ENCODE measurements at places on chromosomes 6 and 20. TPM values are rescaled to one million over a fixed set of nuclear protein-coding genes. Genes with fewer than 3 reads are reported as not detected.

DNA sequence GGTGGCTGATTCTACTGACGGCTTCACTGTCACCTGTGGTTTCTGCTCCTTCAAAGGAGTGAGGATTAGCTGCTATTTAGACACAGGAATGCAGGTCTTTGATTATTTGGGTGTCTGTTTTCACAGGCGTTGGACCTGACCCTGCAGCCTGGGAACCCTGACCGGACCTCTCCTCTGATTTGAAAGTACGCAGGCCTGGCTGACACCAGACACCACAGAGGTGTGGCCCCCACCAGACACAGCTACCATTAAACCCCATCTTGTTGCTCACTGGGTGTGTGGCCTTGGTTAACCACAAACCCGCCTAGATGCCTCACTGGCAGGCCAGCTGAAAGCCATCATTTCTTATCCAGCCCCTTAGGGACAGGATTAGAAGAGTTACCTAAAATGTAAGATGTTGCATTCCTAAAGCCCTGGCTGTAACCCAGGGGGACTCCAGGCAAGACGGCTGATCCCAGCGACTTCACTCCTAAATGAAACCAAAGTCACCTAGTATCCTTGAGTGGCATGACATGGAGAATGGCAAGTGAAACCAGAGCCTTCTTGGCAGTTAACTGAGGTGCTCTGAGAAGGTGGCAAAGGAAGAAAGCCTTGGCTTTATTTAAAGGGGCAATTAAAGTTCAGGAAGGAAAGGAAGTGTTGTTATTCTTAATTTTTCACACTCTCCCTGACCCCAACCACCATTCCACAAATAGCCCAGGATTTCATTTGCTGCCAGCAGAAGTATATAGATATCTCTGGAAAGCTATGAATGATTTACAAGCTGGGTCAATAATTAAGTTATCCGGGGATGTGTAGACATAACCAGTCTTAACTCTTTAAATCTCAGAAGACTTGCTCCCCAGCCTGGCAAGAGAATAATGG lies 169.9 kb downstream of the QRSL1 start:
- peak; percentile 30 for DNase-seq

DNA sequence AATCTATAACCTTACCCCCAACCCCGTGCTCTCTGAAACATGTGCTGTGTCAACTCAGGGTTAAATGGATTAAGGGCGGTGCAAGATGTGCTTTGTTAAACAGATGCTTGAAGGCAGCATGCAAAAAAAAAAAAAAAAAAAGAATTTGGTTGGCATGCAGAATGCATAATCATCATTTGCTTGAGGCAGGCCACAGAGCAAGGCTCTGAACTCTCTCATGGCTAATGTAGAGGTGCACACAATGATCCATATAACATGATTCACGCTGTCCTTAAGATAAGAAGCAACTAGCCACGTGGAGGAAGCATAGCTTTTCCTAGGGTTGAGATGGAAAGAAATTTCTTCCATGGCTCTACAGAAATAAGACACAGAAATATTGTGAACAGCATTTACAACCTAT lies 27.6 kb upstream of the RPN2 start:
- DNase-seq = no peak

HLA-DMA gene
- 14.5 TPM for total RNA-seq

DNA sequence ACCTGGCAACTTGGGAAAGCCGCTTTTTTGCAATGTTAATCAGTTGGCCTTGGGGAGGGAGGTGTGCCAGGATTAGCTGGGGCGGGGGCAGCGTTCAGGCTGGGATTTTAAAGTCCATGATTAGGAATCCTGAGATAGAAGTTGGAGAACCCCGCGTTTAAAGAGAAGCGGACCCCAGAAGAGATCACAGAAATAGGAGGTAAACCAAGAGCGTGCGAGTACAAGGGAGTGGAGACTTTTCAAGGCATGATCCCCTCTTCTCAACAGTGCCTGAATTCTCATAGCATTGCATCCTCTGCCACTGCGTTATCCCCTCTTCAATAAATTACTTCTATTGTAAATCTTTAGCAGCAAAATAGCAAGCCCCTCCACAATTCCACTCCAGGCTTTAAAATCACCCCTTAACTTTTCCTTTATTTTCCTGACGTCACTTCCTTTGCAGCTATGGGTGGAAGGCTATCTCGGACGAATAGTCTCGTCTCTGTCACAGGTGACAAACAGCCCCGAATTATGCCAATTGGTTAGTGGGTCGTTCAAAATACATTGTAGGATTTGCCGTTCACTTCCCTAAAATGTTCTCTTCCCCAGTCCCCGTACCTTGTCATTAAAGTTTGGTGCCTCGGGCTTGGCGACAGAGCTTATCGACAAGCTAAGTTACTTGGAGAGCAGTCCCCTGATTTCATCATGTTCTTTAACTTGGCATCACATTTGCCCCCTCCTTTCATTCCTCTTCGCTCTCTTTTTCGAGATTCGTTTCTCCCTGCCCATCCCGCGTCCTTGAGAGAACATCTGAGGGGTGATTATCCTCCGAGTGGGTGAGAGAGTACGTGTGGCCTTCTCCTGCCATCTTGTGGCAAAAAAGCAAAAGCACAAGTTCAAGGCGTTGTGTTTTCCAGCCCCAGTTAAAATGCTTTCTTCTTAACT lies 17.1 kb downstream of the OR2B2 start:
- peak; percentile 74 for DNase-seq

LPIN3 gene
- 46.2 TPM for total RNA-seq

DNA sequence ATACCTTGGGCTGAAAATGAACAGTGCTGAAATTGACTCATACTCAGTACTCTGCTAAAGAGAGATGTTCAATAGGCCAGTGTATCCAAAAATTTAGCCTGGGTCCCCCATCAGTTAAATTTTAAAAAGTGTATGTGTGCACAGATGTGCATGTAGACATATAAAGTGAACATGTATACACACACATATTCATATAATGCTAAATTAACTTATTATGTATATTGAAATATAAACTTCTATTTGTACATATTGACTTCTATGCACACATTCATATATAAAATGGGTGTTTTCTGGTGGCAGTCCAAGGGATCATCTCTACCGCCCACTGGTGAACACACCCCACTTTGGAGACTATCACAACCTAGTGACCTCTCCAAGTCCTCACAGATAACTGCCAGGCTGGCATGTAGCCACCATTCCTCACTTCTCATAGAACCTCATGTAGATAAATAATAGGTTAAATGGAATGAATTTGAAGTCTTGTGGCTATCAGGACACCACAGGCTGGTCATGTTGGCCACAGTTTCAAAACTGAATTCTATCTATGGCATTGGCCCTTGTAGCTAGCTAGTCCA lies 8.8 kb downstream of the SLC22A16 start:
- no peak for DNase-seq

CLPSL2 gene
- total RNA-seq = not detected

- DNase-seq = no peak
Measured at GRCh38 chr6:14735956-14736486, 509.8 kb upstream of the JARID2 start.

- no peak for DNase-seq
Measured at GRCh38 chr6:25458485-25458884, 179.3 kb downstream of the CARMIL1 start.

PNLDC1 gene
- 0.72 TPM for total RNA-seq

- no peak for DNase-seq
Measured at GRCh38 chr6:168017629-168018028, 20.2 kb downstream of the KIF25 start.

- DNase-seq = no peak
Measured at GRCh38 chr6:11848852-11849731, 70.5 kb upstream of the ADTRP start.

DNA sequence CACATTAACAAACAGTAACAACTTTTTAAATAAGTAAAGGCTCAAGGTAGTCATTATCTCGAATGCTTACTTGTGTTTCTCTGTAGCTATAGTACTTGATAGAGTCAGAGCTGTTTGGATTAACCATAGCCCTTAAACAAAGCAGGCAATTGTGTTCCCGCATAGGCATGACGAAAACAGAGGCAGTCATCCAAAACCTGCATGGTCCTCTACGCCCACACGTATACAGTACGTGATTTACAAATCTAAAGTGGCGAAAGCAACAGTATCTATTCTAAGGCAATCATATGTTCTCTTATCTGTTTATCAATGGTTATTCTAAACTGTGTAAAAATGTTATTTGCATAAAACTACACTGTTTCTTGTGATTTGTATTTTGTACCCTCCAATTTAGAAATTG lies 31.8 kb downstream of the HFE start:
- DNase-seq = no peak

DNA sequence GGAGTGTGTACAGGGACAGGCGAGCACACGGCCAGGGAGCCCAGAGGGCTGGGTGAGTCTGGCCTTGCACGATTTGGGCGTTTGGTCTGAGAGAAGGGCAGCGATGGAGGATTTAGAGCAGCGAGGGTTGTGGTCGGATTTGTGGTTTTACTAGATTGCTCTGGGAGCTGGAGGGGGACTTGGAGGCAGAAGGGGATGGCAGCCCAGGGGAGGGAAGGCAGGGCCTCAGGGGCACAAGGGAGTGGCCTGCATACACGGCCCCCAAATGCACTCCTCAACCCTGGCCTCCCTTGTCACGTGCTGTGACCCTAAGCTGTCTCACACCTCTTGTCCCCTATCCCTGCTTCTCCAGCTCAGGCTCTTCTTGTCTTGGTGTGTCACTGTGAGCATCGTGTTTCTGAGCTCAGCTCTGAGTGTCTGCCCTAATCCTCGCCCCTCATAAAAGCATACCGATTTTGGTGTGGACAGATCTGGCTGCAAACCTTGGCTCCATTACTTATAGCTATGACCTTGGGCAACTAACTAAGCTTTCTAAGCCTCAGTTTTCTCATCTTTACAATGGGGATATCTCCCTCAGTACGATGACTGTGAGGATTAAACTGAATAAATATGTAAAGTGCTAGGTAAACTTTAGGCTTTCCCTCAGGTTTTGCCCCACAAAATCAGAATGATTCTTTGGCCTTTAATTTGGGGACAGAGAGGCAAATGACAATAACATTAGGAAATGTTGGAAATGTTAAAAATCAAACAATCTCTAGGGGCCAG lies 120.1 kb upstream of the ARMC2 start:
- no peak for DNase-seq

CCN6 gene
- total RNA-seq = not detected

ME1 gene
- 11.0 TPM for total RNA-seq

- no peak for DNase-seq
Measured at GRCh38 chr20:48007351-48007750, 222.1 kb upstream of the SULF2 start.

DNA sequence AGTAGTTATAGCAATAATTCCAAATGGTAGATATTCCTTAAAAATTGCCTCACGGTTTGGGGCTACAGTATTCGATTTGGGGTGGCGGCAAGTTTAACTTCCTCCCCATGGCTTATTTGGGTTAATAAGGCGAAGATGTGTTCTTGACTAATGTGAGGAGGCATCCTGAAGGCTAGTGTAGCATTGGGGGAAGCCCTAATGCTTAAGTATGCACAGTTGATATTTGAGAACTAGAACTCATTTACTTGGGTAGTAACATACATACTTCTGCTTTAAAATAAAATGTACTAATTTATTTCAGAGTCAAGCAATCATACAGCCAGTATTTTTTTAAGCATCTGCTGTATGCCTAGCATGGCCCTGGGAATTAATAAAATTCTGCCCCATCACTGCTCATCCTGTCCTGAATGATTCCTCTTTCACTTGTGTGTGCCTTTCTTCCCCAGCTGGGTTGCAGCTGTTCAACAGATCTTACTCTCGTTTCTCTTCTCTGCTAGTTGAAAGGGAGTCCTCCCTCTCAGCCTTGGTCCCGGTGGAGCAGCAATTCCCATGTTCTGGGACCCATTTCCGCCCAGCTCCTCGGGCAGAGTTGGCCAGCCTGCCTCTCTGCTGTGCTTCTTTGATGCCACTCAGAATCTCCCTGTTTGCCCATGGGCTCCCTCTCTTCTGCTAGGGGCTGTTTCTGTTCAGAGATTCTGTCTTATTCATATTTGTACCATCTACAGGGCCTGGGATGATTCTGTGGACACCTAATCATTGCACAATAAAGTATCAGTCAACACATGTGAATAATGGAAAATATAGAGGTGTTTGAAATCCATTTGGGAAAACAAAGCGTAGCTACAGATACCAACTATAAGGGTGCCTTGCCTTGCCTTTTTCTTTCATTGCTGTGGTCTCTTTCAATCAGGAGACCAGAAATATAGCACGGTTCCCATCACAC lies 104.8 kb downstream of the ARID1B start:
- no peak for DNase-seq

GRCh38 chr6:142773859-142774648 lies 170.9 kb downstream of the HIVEP2 start:
- peak; percentile 62 for DNase-seq

SIRPB1 gene
- total RNA-seq = 0.82 TPM

- DNase-seq = peak; percentile 90
Measured at GRCh38 chr6:93419304-93420162, at the start of gene EPHA7. EPHA7 (minus strand) TSS chr6:93419559; CDS start chr6:93419341, 218 bp downstream.

GRCh38 chr6:105336986-105337385 lies 65.9 kb downstream of the PREP start:
- DNase-seq = no peak

DNA sequence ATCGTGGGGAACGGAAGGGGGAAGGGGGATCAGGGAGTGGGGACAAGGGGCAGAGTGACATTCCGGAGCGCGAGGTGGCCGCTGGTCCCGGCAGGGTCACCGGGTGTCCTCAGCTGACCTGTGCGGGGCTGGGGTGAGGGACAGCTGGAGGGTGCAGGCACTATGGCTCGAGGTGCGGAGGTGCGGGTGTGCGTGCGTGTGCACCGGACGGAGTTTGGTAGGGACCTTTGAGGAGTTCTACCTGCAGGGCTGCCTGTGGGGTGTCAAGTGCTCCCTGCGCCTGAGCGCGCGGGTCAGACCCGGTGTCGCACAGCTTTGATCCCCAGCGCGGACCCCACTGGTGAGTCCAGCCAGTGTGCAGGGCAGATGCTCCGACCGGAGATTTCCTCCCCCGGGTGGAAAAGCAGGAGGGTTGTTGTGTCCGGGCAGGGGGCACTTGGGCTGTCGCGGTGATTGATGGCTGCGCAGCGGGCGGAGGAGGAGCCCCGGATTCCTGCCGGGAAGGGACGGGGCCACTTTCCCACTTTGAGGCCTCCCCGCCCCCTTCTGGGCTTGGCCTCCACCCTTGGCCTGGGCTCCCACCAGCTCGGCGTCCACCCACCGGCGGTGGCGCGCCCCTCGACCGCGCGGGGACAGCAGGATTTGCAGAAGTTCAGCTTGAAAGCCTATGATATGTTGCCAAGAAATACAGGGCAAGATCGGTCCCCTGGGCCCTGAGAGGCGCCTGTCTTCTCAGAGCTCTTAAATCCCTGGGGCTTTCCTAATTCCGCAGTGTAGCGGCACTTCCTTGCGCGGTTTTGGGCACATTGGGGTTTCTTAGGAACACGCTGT lies 658 bp downstream of the RIN2 start:
- peak; percentile 74 for DNase-seq

DNA sequence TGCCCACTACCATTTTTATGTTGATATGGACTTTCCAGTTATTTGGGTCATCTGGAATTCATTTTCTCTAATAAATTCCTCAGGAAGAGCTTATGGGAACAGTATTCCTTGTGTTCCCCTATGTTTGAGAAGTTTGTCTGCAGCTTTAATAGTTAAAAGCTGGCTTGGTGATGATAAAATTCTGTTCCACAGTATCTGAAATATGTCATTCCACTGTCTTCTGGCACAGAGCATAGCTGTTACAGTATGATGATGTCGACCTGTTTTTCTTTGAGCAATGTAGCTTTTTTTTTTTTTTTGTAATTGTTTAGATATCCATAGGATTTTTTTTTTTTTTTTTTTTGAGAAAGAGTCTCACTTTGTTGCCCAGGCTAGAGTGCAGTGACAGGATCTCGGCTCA lies 43.2 kb downstream of the NCOA3 start:
- DNase-seq = no peak

GRCh38 chr6:44237813-44238433 lies 9.0 kb upstream of the HSP90AB1 start:
- peak; percentile 86 for DNase-seq

- DNase-seq = no peak
Measured at GRCh38 chr20:54017846-54018245, 52.5 kb downstream of the BCAS1 start.

Measured in colonic mucosa (tissue), 4 donors.